ENCODE measurements at places on chromosomes 7 and 10. TPM values are rescaled to one million over a fixed set of nuclear protein-coding genes. Genes with fewer than 3 reads are reported as not detected.

Gene SFTPA1
- total RNA-seq, result not detected

Gene PSD
- 9.9 TPM for total RNA-seq

Gene HOXA6
- total RNA-seq, result not detected

Gene NEUROG3
- total RNA-seq, result not detected

Gene DYNC1I1
- total RNA-seq, result not detected

Data from activated T-helper 1 cell treated with anti-CD3 and anti-CD28 coated beads, Interleukin-12 subunit alpha, Interleukin-12 subunit beta, Interleukin-2, Interleukin-4 antibody, amounts not matched to agents 30 ng/mL and 10 ng/mL and 1 ng/mL, durations not matched to agents 14 hours and 24 hours and 36 hours (primary cell).